ENCODE measurements at places on chromosomes 1 and 21.

DNA sequence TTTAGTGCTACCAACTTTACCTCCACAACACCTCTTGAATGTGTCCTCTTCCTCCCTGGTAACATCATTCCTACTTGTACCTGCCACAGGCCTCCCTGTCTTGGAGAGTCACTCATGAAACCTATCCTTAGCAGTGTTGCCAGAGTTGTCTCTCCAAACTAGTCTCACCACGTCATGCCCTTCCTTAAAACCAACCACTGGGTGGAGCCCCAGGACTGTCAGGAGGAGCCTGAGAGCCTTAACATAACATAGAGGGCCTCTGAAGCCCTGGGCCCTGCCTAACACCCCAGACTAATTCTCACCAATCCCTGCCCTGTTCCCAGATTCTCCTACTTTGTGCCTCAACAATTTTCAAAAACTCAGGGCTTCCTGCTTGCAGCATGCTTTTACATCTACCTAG lies 65.3 kb downstream of the ZNF697 start:
- peak; percentile 81 for DNase-seq

DNA sequence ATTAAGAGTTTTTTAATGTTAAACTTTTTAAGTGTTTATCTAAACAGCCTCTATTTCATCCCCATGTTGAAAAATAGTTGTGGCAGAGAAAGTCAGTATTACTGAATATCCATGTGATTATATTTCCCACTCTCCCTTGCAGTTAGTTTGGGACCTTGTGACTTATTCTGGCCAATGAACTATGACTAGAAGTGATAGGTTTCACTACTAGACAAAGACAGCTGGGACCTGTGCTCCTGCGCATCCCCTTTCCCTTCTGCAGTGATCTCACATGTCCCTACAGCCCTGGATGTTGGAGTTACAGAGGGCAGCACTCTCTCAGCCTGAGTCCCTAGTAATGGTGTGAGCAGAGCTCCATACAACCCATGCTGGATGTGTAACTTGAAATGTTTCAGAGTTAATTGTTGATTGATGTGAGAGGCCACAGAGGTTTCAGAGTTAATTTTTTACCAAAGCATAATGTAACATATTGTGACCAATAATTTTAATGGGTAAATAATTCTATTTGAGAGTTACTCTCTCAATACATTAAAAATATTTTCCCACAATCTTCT lies 18.7 kb upstream of the SAMD13 start:
- DNase-seq: no peak

- no peak for DNase-seq
Measured at GRCh38 chr1:26410706-26411623, at the start of gene LIN28A. Gene LIN28A, plus strand, starts transcription at chr1:26410817. Its CDS starts 75 bp downstream, at chr1:26410892.

DNA sequence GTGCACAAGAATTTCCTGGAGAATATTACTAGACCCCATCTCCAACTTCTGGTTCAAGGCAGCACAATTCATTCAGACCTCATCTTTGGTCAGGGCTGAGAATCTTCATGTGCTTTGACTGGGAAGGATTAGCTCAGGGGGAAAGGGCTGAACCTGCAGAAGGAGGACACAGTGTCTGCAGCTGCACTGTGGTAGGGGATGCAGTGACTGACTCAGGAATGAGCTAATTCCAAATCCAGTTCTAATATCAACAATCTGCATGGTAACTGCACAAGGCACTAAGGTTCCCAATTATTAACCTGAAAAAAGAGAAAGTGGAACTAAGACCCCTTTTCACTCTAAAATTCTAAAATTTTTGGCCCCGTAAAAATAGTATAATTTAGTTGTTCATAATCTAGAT lies 31.6 kb downstream of the TTLL7 start:
- no peak for DNase-seq

GRCh38 chr1:153361480-153362109 lies 3.9 kb downstream of the S100A9 start:
- no peak for DNase-seq

DNA sequence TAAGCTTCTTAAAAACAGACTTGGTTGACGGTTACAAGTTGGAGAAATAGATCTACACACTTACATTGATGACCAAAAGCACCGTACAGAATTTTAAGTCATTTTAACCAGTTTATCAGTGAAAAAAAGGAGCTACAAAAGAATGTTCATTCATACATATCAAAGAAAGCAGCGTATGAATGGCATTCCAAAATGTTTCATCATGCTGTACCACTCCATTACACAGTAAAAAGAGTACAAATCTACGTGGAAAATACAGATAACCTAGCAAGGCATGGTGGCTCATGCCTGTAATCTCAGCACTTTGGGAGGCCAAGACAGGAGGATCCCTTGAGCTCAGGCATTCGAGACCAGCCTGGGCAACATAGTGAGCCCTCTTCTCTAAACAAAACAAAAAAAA lies 40.3 kb downstream of the ZZZ3 start:
- no peak for DNase-seq

- DNase-seq: no peak
Measured at GRCh38 chr1:50423670-50424000, 392 bp upstream of the DMRTA2 start.

DNA sequence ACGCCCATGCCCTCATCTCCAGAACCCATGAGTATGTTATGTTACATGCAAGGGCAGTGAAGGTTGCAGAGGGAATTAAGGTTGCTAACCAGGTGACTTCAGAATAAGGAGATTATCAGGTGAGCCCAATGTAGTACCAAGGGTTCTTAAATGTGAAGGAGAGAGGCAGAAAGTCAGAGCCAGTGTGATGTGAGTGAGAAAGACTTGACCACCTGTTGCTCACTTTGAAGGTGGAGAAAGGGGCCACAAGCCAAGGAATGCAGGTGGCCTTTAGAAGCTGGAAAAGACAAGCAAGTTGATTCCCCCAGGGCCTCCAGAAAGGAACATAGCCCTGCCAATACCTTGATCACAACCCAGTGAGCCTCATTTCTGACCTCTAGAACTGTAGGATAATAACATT lies 84.7 kb upstream of the CLDN14 start:
- no peak for DNase-seq

- DNase-seq: no peak
Measured at GRCh38 chr1:218317061-218317460, 28.1 kb upstream of the TGFB2 start.

GRCh38 chr1:16348414-16349182 lies 3.7 kb downstream of the FBXO42 start:
- peak; percentile 92 for DNase-seq

GRCh38 chr1:209617047-209617673 lies 33.6 kb downstream of the CAMK1G start:
- no peak for DNase-seq

Data from inflammatory macrophage (primary cell).